Heart right ventricle (tissue), 16 donors: ENCODE measurements at places on chromosomes 6 and 20.
A peak's percentile ranks its signal among the peaks of the same experiment; 100 is the strongest.

DNA sequence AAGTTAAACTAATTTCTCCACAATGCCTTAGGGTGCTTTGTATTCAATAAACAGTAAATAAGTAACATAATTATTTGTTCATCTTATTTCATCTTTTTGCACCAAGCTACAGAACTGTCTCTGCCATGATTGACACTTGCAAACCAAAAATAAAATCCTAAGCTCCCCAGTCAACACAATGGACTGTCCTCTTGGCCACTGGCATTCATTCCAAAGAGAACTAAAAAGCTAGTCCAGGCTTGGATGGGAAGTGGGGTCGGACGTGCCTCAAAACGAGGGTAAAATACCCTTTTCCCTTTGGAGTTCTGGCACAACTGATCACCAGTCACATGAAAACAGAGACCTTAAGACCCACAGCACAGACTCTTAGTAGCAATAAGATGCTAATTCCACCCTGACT is 66.4 kb upstream of the THBS2 start:
- DNase-seq, result no peak

DNA sequence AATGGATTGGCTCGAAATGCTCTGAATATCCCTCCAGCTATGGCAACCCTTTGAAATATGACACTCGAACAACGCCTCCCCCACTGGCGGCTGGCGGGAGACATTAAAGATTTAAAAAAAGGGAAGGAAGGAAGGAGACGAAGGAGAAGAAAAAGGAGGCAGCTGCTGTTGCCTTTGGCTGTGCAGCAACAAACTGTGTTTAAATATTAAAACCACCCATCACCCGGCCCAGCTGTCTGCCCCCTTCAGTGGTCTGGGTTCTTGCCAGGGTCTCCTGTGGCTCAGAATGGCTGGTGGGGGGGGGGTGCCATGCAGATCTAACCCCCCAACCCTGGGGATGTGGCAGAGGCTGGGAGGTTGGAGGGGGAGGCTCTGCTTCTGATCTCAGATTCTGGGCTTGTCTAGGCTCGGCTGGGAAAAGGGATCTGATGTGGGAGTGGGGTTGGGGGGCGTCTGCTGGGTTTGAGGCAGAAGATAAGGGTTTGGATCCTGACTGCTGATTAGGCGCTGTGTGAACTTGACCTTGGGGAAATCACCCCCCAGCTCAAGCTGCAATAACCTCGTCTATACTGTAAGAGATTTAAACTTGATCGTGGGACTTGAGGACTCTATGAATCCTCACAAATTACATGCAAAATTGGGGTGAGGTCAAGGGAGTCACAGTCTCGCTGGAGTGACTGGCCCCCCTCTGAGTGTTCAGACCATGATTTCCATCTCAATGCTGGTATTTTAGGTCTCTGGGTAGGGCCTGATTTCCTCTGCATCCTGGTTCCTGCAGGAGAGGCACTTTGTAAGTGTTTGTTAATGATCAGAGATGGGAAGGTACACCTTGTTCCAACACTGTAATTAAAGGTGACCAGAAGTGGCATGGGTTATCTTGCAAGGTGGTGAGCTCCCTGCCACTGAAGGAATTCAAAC is 40.3 kb upstream of the BLCAP start:
- no peak for DNase-seq

- DNase-seq, result no peak
These were observed 60.1 kb upstream of the MAP3K7 start for GRCh38 chr6:90646940-90647339.

GRCh38 chr6:11785415-11785773 is 6.8 kb upstream of the ADTRP start:
- DNase-seq, result no peak

- no peak for DNase-seq
These were observed 2.2 kb upstream of the QKI start for GRCh38 chr6:163412341-163412740.

- no peak for DNase-seq
These were observed 224.9 kb upstream of the SMLR1 start for GRCh38 chr6:130602151-130602770.

DNA sequence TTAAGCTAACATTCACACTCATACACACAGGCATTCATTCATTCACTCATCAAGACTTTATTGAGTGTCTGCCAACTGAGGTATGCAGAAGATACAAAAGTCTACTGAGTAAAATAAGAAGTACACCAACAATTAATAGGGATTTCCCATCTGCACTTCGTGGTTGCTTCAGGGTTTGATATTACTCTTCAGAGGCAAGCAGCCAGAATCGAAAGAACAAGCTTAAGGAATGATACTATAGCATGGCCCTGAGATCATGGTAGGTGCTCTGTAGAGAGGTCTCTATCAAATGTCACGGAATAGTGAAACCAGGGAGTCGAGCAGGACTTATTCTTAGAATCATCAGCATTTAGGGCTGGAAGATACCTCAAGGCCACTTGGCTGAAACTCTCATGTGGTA is 135.4 kb downstream of the NRN1 start:
- DNase-seq, result no peak

DNA sequence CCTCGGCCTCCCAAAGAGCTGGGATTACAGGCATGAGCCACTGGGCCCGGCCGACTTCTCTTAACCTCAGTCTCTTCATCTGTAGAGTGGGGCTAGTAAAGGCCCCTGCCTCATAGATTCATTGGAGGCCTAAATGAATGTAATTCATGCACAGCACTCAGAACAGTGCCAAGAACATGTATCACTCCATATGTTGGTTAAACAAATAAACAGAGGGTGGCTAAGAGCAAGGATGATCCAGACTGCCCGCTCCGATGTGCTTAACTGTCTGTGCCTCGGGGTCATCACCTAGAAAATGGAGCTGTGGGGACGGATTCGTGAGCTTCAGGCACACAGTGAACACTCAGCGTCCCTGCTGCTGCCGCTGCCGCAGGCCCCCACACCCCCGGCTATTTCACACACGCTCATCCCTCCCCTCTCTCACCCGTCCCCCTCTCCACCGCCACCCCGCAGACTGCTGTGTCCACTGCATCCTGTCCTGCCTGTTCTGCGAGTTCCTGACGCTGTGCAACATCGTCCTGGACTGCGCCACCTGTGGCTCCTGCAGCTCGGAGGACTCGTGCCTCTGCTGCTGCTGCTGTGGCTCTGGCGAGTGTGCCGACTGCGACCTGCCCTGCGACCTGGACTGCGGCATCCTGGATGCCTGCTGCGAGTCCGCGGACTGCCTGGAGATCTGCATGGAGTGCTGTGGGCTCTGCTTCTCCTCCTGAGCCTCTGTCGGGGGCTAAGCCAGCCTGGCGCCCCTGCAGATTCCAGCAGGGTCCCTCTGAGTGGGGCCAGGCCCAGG is 14.8 kb downstream of the MDFI start:
- no peak for DNase-seq

GRCh38 chr20:23601715-23602114 is 4.0 kb downstream of the CST9 start:
- no peak for DNase-seq

GRCh38 chr6:116229287-116229913 is 24.5 kb downstream of the TSPYL4 start:
- peak; percentile 91 for DNase-seq

GRCh38 chr6:95387845-95388244 is 189.5 kb upstream of the MANEA start:
- no peak for DNase-seq

DNA sequence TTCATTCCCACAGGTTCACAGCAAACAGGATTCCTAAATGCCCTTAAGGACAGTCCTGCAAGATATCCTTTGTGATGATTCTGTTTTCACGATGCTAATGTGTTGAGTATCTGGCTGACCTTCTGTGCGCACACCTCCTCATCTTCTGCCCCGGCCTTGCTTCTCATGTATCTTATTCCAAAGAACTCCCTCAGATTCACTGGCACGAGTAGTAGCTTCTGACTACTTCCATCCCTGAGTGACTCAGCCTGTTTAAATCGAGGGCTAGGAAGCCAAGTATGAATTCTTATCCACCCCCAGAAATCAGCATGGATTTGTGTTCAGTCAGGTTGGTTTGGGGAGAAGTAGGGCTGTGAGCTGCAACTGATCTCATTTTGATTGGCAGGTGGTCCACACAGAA is 190.2 kb upstream of the SNX9 start:
- no peak for DNase-seq

DNA sequence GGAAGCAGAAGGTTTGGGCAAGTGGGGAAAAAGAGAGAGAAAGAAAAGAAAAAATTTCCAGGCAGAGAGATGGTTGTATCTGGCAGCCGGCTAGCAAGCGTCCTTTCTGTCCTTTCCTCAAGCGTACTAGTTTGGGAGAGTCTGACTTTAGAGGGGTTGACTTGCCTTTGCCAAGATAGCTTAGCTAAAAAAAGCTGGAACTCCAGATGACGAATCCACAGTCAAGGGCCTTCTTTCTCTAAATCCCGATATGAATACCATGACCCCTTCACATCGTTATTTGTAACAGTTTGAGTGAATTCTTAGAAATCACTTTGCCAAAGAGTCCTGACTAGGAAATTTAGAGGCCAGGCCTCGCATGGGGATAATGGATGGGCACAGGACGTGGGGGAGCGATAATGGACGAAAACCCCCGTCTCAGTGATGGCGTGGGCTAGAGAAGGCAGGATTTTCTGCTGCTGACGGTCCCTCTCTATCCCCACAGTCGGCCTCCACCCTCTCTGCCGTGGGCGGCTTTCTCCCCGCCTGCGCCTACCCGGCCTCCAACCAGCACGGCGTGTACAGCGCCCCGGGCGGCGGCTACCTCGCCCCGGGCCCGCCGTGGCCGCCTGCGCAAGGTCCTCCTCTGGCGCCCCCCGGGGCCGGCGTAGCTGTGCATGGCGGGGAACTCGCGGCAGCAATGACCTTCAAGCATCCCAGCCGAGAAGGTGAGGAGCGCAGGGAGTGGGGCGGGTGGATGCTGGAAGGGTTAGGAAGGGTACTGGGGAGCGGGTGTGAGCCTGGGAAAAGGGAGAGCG is 3.5 kb downstream of the PAX1 start:
- DNase-seq, result no peak

- no peak for DNase-seq
These were observed at the start of gene IRF4 for GRCh38 chr6:391559-392440. TSS of gene IRF4 (plus strand) at chr6:391752. CDS start at chr6:393153, 1,401 bp downstream.

GRCh38 chr20:63061051-63061770 is 54.4 kb upstream of the BHLHE23 start:
- no peak for DNase-seq

GRCh38 chr6:16183187-16183664 is 54.3 kb downstream of the MYLIP start:
- DNase-seq, result no peak

- no peak for DNase-seq
These were observed 2.6 kb downstream of the ID4 start for GRCh38 chr6:19839788-19840187.
